Tibial artery (tissue), 4 donors: ENCODE measurements at places on chromosomes 4 and X.

- no peak for DNase-seq
Observed at GRCh38 chrX:42127563-42127962, 204.2 kb upstream of the CASK start.

- no peak for DNase-seq
Observed at GRCh38 chr4:45438047-45438446, 685.8 kb downstream of the GABRG1 start.

- DNase-seq, result no peak
Observed at GRCh38 chrX:130343411-130343810, 3.7 kb downstream of the SLC25A14 start.

DNA sequence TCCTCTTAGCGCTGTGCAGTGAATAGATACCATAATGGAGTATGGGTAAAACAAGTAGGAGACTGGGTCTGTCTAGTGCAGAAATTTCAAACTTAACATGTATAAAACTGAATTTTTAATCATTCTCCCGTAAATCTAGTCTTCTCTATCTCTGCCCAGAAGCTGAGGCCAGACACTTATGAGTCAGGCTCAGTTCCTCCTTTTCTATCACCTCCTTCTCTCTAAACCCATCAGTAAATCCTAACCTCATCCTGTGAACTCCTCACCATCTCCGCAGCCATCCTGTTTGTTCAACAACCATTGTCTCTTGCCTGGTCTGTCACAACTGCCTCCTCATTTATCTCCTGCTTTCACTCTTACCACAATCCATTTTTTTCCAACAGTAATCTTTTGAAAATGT is 19.8 kb upstream of the SGMS2 start:
- no peak for DNase-seq

- no peak for DNase-seq
Observed at GRCh38 chr4:114597410-114598115, 1.0 kb upstream of the UGT8 start.

- DNase-seq, result no peak
Observed at GRCh38 chrX:99117011-99117410, 1293.1 kb downstream of the PCDH19 start.

GRCh38 chr4:5168891-5169290 is 117.6 kb downstream of the STK32B start:
- no peak for DNase-seq

GRCh38 chrX:18985186-18985435 is 1.2 kb upstream of the PHKA2 start:
- no peak for DNase-seq

- peak; percentile 35 for DNase-seq
Observed at GRCh38 chr4:10161840-10162239, 45.2 kb upstream of the WDR1 start.

DNA sequence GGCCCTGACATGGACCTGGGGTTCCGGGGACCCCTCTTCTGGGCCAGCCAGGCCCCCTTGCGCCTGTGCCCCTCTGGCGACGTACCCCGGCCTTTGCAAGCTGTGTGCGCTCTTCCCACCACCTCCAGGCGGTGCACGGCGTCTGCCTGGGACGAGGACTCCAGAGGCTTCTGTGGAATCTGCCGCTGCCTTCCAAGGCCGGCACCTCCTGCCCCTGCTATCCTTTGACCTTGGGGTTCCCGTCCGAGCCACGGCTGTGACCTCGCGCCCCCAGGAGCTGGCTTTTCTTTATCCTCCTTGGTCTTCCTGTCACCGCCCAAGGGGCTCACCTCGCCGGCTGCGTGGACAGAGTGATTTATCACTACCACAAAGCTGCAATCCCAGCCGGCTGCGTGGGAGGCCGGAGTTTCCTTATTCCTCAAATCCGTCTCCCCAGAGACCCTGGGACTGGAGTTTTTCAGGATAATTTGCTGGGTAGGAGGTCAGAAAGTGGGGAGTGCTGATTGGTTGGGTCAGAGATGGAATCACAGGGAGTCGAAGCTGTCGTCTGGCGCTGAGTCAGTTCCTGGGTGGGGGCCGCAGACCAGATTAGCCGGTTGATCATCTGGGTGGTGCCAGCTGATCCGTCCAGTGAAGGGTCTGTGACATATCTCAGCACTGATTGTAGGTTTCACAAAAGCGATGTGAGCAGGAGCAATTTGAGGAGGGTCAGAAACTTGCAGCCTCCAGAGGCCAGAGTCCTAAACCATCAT is 19.8 kb upstream of the PLCXD1 start:
- no peak for DNase-seq

DNA sequence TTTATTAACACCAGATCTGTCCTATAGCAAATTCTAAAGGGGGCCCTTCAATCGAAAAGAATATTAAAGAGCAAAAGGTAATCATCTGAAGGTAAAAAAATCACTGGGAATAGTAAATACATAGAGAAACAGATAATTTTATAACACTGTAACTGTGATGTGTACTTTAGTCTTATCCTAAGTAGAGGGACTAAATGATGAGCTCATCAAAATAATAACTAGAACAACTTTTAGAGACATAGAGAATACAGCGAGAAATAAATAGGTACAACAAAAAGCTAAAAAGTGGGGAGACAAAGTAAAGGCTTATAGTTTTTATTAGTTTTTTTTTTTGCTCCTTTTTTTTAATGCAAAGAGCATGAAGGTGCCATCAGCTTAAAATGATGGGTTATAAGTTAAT is 17.3 kb upstream of the CT83 start:
- no peak for DNase-seq

DNA sequence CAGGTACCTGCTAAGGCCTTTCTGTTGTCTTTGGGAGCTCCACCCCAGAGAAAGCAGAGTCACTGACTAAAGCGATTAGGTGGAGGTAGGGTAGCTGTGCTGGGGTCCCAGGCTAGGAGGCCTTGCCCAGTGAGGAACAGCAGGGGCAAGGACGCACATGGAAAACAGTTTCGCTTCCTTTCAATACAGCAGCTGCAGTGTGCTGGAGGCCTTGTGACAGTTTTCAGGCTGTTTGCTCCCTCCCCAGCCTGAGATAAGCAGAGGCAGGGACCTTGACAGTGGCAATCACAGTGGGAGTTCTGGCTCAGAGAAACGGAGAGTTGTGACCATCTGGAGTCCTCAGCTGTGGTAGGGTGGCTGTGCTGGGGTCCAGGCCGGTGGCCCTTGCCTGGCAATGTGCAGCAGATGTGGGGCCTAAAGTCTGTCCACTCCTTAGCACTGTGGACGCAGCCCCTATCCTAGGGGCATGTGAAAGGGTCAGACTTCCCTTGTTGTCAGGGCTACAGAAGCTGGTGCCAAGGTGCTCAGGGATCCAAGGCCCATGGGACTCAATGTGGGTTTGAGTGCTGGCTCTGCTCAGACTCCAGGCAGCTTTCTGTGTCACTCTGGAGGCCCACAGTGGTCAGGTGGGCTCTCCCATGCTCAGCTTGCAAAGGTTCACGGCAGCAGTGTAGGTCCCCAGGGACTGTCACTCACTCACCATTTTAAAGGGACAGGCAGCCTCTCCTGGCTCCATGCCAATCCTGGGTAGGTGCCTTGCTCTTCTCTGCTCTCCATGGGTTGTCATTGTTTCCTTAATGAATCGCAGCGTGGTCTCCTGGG is 534.9 kb upstream of the FMR1 start:
- DNase-seq, result no peak

GRCh38 chr4:41425650-41426049 is 112.3 kb upstream of the LIMCH1 start:
- no peak for DNase-seq

- DNase-seq, result no peak
Observed at GRCh38 chr4:13399257-13399656, 84.9 kb downstream of the RAB28 start.

DNA sequence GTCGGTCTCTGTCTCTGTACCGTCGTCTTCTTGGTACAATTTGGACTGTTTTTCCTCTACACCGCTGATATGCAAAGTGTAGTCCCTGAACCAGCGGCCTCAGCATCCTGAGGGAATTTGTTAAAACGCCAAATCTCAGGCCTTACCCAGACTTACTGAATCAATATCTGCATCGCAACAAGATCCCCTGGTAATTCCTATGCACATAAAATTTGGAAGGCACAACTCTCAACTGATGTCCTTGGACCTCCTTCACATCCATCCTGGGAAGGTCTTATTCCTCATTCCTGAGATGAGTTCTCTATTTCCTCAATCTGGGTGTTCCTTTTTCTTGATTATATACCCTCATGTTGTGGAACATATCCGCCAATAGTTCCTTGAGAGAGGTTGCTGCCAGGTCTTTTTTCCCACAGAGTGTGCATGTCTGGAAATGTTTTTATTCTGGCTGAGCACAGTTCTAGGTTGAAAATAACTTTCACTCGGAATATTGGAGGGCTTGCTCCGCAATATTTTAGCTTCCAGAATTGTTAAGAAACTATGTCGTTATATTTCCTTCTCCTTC is 738 bp upstream of the HPF1 start:
- no peak for DNase-seq

GRCh38 chr4:60724623-60725022 is 475.5 kb upstream of the ADGRL3 start:
- no peak for DNase-seq

- no peak for DNase-seq
Observed at GRCh38 chrX:118770133-118770760, 42.8 kb downstream of the IL13RA1 start.

DNA sequence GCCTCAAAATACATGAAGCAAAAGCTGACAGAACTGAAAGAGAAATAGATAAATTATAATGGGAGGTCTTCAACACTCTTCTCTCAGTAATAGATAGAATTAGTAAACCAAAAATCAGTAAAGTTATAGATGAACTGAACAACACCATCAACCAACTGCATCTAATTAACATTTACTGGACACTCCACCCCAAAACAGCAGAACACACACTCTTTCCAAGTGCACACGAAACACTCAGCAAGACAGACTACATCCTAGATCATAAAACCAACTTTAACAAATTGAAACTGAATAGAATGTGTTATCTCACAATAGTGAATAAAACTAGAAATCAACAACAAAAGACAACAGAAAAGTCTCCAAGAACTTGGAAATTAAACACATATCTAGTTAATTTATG is 25.1 kb upstream of the TCEAL4 start:
- DNase-seq, result no peak

DNA sequence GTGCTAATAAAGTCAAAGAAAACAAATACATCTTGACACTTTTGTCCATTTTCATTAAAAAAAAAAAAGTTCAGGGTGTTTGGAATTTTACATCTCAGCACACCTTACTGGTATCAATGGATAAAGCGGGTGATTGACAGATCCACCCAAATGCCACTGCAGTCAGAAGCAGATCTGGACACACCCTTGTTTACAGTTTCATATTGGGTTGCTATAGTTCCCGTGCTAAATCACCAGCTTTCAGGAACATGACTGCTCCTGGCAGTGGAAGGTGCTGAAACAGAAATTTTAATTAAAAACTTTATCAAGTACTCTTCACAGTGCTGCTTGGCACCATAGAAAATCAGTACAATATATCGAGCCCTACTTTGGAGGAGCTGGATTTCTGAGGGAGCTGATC is 116.3 kb downstream of the STOX2 start:
- no peak for DNase-seq

DNA sequence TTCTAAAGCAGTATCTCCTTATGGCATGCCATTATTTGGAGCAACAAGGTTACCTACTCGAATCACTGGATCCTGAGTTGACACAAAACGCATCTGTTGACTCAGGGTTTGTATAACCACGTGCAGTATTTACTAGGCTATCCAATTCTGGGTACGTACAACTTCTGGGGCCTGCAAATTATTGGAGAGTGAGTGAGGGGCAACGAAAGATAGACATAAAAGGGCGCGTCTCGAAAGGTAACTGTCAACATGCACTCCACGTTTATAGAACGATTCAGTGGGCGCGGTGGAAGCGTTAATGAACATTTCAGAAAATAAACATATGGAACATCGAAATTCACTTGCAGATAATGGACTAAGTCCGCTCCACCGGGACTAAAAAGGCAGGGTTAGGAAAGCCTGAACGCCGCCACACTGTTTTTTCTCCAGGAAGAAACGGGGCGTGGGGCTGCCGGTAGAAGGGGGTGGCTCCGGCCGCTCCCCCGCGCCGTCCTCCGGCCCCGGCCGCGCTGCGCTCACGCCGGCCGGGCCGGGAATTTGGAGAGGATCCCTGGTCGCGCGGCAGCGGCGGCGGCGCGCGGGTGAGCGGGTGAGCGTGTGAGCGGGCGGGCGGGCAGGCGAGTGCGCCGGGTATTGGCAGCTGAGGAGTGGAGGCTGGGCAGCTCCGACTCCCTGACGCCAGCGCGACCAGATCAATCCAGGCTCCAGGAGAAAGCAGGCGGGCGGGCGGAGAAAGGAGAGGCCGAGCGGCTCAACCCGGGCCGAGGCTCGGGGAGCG is at the start of gene SMAD1:
Gene SMAD1 (plus strand): TSS at position 690 of the 778 bp plus-strand sequence. CDS start 32,761 bp downstream, outside the sequence.
- DNase-seq, result peak; percentile 92

DNA sequence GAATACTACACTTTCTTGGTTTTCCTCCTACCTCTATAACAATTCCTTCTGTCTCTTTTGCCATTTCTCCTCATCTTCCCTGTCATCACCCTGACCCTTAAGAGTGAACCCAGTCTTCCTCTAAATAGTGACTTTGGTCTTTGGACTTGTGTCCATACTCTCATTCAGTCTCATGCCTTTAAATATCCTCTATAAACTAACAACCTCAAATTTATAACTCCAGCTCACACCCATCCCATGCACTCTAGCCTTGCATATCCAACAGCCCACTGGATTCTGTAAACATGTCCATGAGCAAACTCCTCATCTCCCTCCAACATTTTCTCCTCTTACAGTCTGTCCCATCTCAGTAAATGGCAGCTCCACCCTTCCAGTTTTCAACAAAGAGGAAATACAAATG is 15.0 kb downstream of the BCLAF3 start:
- no peak for DNase-seq

- DNase-seq, result no peak
Observed at GRCh38 chrX:70022616-70023015, 27.1 kb downstream of the AWAT2 start.

GRCh38 chr4:22167201-22167600 is 218.6 kb upstream of the KCNIP4 start:
- DNase-seq, result no peak

DNA sequence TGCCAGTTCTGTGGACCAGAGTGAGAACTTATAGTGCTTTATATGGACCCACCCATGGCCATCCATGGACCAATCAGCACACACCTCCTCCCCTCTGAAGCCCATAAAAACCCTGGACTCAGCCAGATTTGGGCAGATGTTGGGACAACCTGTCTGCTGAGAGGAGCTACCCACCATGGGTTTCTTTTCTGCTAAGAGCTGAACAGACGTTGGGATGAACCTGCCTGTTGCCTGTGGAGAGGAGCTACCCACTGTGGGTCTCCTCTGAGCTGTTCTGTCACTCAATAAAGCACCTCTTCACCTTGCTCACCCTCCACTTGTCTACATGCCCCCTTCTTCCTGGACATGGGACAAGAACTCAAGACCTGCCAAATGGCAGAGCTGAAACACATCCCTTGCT is 9.0 kb upstream of the HSD17B11 start:
- DNase-seq, result no peak

GRCh38 chr4:52554612-52555355 is 104.3 kb downstream of the USP46 start:
- DNase-seq, result no peak

DNA sequence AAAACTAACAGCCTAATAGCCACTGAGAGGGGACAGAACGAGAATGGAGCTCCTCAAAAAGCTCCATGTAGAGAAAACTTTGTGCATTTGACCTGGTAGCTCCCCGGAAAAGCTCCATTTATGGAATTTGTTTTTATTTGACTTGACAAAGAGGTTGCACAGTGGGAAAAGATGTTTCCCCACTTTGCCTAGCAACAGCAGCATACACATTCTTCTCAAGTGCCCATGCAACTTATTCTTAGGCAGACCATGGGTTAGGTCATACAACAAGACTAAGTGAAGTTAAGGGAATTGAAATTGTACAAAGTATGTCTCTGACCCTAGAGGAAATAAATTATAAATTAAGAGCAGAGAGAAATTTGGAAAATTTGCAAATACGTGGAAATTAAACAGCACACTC is 949.6 kb upstream of the PRKX start:
- DNase-seq, result no peak

GRCh38 chrX:139559383-139560042 is 29.0 kb downstream of the F9 start:
- DNase-seq, result no peak
